NK-92 treated with Interleukin-12 subunit alpha and Interleukin-12 subunit beta, amount 100 ng/mL, for 24 hours (cell line): ENCODE measurements at places on chromosomes 13 and 19.

- DNase-seq = no peak
Measured at GRCh38 chr13:67008075-67008668, 222.0 kb downstream of the PCDH9 start.

- no peak for DNase-seq
Measured at GRCh38 chr13:90564566-90564965, 782.9 kb upstream of the MIR17HG start.

DNA sequence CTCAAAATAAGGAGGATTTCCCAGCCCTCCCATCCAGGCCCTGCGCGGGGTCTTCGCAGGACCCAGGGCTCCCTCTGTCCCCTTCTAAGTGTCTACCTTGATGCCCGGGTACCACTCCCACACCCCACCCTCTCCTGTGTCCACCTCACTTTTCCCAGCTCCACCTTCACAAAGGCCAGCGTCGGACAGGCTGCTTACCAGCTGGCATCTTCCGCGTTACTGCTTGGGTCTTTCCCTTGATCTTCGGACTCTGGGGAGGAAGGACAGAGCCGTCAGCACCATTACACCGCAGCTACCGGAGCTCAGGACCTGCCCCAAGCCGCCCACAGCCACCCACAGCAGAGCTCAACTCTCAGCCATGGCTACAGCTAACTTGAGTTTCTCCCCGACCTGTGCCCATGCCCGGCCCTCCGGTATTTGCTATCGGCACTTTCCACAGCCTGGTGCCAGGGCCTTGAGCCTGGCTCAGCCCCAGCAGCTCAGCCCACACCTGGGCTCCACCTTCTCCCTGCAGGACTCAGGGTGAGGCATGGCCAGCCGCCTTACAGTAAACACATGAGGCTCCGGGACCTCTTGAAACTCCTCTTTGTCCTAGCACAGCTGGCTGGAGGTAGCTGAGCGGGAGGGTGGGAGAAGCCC is 3.8 kb downstream of the C13orf46 start:
- no peak for DNase-seq

- DNase-seq = no peak
Measured at GRCh38 chr19:14519860-14520407, 1.7 kb upstream of the DNAJB1 start.

DNA sequence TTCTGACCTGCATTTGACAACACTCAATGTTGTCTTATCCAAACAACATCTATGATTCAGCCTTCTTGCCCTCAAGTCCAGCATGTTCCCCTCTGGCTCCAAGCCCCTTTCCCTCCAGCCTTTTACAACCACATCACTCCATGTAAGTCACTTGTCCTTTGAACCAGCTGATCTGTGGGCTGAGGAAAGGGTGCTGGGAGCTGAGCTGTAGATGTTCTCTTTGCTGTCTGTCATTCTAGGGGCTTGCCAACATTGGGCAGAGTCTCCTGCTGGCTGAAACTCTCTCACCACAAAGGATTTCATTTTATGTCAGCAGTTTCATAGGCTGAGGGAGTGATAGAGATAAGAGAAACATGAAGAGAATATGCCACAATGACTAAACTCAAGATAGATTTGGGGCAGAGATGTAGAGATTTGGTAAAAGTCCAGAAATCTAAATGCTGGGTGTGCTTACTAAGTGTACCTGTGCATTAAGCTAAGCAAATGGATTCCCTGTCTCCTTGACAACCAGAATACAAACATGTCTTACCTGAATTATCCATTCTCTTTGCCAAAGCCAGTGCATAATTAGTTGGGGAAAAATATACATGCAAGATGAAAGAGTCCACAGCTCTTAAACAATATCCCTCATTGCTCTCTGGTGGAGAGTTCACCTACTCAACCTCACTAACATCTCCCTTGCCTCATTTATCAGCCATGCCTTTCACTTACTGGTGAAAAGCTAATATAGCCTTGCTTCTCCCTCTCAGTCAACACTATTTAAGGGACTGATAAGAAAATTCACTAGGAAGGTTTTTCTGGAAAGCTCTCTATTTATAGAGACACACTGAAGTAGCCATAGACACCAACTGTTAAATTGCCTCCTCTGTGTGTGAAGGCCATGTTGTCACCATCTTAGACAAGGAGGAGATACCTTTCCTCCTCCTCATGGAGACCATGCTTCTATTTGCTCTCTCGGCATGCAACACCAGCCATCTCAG is 175.5 kb upstream of the SERP2 start:
- no peak for DNase-seq

DNA sequence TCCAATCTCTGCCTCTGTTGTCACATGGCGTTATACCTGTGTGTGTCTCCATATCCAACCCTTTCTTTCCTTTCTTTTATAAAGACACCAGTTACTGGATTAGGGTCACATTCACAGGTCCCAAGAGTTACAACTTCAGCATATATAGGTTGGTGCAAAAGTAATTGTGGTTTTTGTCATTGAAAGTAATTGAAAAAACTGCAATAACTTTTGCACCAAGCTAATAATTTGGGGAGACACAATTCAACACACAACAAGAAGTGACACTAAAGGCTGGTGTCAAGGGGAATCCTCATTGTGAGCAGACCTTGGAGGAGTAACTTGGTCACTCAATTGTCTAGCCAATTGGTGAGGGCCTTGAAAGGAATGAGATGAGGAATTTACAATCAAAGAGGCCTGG is 1366.1 kb downstream of the PCDH9 start:
- no peak for DNase-seq

DNA sequence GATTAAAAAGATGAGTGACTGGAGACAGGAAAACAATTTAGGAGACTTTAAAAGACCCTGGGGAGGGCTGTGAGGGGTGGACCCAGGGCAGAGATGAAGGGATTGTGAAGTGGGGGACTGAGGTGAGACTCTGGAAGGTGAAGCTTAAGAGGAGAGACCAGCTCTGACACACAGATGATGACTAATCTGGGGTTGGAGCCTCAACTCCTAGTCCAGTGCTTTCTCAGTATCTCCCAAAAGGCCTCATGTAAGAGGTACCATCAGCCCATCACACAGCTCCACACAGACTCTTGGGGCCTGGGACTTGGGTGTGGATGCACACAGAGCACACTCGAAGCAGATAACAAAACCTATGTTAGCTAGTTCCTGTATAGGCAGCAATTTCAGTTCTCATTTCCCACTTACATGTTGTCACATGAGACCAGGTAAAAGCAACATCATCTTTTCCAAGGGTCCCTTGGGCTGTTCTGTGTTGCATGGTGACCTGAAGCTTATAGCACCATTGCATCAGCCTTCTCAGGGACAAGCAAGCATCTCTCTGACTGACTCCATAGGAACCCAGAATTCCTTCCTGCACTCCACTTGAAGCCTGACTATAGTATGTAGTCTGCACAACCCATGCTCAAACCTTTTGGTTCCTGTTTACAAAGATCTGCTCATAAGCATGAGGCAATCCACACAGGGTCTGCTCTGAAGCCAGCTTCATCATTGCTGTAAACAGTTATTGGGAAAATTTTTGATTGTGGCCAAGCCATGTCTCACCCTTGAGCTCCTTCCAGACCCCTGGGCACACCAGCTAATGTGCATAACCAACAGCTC is 88.6 kb upstream of the MYCBP2 start:
- DNase-seq = no peak

DNA sequence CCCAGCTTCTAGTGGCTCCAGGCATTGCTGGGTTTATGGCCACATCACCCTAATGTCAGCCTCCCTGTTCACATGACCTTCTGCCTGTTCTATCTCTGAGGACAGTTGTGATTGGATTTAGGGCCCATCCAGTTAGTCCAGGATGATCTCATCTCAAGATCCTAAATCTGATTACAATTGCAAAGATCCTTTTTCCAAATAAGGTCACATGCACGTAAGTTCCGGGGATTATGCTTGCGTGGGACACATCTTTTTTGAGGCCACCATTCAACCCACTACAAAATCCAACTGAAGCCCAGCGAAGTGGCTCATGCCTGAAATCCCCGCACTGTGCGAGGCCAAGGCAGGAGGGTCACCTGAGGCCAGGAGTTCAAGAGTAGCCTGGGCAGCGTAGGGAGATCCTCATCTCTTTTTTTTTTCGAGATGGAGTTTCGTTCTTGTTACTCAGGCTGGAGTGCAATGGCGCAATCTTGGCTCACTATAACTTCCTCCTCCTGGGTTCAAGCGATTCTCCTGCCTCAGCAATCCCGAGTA is 12.3 kb downstream of the PLD3 start:
- no peak for DNase-seq

DNA sequence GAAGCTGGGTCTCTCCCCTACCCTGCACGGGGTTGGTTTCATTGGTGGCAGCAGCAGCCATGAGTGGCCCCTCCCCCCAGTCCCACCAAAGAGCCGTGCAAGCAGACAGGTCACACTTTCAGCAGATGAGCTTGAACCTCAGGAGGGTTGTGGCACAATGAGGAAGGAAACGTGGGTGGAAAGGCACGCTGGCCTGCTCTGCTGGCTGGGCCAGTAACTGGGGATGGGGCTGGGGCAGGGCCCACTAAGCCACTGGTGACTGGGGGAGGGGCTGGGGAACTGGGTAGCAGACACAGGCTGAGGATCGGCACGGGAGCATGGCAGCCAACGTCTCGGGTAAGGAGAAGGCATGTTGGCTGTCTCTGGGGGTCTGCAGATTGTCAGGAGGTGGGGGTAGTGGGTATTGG is at the start of gene P2RY11:
Gene P2RY11 (plus strand): TSS at position 289 of the 407 bp plus-strand sequence. CDS start 29 bp downstream, at position 318.
- DNase-seq = no peak

DNA sequence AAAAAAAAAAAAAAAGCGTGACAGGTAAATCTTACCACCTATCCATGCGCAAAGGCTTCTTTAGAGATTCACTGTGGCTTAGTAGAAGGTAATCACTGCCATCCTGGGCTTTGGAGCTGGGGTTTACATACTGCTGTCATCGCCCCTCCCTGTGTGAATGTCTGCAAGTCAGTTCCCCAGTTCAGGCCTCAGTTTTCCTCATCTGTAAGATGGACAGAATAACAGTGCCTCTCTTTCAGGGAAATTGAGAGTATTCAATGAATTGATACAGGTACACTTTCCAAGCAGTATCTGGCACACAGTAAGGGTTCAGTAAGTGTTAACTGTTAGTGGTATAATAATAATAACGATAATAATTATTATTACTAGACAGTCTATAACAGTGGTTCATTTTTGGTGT is 2.2 kb downstream of the RELB start:
- DNase-seq = no peak

- DNase-seq = no peak
Measured at GRCh38 chr13:45615501-45616101, at the start of gene ERICH6B. Gene ERICH6B (minus strand): TSS chr13:45615739. CDS start chr13:45597005, 18,734 bp downstream.

DNA sequence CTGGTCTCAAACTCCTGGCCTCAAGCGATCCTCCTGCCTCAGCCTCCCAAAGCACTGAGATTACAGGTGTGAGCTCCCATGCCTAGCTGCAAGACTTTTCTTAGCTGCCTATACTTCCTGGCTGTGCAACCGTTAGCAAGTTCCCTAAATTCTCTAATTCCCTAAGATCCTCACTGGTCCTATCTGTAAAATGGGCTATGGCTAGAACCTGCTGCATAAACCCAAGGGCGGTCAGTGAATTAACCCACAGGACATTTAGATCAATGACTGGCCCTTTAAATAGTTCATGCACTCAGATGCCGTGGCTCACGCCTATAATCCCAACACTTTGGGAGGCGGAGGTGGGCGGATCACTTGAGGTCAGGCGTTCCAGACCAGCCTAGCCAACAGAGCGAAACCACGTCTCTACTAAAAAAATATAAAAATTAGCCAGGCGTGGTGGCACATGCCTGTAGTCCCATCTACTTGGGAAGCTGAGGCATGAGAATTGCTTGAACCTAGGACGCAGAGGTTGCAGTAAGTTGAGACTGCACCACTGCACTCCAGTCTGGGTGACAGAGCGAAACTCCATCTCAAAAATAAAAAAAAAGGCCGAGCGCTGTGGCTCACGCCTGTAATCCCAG is 4.1 kb upstream of the C19orf53 start:
- no peak for DNase-seq

GRCh38 chr13:50386541-50387050 is 371.4 kb downstream of the KCNRG start:
- DNase-seq = no peak

DNA sequence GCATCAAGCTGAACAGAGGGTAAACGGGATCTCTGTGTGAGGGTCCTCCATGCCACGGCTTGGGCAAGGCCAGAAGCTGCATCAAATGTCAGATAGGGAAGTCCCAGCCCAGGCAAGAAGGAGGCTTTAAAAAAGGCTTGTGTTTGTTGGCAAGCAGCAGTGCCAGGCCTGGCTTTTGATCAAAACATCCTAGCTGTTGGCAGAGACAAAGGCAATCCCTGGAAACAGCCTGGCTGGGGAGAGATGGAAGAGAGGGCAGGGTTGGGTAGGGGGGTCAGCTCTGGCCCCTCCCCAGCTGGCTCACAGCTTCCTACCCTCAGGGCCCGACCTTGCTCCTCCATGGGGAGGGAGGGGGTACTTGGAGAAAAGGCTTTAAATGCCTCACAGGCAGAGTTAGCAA is 61.8 kb upstream of the KCTD15 start:
- DNase-seq = no peak

DNA sequence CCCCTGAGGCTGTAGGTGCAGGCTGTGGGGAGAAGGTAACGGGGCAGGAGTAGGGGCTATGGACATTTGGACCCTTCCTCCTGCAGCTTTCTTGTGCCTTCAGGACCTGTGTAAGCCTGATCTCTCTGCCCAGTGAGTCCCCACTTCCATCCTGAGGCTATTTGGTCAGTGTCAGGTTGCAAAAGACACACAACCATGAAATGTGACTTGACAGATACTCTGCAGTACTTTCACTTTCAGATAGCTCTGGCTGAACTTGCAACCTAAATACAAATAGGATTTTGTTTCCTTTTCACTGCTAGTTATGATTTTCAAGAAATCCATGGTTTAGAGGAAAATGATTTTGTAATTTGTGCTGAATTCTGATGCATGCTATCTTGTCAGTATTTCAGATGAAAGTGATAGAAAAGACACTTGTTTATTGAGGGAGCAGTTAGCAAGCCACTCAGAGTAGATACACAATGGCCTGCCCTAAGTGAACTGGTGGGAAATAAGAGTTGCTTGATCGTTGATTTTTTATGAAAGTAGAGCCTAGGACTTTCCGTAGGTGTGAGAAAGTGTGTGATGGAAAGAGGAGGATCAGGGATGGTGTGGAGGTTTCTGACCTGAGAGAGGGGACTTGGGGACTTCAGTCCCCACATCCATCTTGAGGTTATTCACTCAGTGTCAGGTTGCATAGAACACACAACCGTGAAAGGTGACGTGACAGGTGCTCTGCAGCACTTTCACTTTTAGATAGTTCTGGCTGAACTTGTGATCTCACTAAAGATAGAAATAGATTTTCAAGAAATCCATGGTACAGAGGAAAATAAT is 18.1 kb upstream of the EID2 start:
- DNase-seq = no peak

DNA sequence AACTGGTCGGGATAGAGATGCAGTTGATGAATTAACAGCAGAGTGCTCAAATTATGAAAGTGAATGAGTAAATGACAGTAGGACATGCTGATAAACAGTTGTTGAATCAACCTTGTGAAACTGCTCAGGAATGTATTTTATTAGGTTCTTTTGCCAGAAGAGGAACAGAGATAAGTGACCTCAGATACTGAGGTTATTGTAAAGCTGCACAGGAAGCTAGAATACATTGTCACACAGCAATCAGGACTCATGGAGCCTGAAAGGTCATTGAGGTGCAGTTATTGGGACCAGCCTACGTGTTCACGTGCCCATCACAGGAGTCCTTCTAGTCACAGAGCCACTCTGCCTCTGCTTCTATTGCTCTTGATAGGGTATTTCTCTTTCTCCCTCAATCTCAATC is 47.5 kb upstream of the MED4 start:
- no peak for DNase-seq

GRCh38 chr13:70375718-70376117 is 267.5 kb upstream of the KLHL1 start:
- no peak for DNase-seq
